ENCODE measurements at places on chromosomes 4 and X. TPM values are rescaled to one million over a fixed set of nuclear protein-coding genes. Genes with fewer than 3 reads are reported as not detected.

SYTL5 gene
- total RNA-seq, result 0.11 TPM

TCEAL7 gene
- total RNA-seq, result 6.5 TPM

EGFL6 gene
- total RNA-seq, result 0.41 TPM

AFP gene
- total RNA-seq, result 4.2 TPM

BMX gene
- total RNA-seq, result not detected

MSX1 gene
- 0.07 TPM for total RNA-seq

EPGN gene
- total RNA-seq, result not detected

EVC2 gene
- 7.5 TPM for total RNA-seq

PABPC4L gene
- total RNA-seq, result 3.7 TPM

ABLIM2 gene
- total RNA-seq, result 1.6 TPM

P2RY4 gene
- total RNA-seq, result not detected

TSR2 gene
- 16.2 TPM for total RNA-seq

ARMCX1 gene
- 33.0 TPM for total RNA-seq

MCF2 gene
- total RNA-seq, result 2.3 TPM

GPR34 gene
- total RNA-seq, result not detected

TLL1 gene
- 0.31 TPM for total RNA-seq

TEX13D gene
- not detected for total RNA-seq

APBB2 gene
- 33.4 TPM for total RNA-seq

NEIL3 gene
- 8.8 TPM for total RNA-seq
